SK-N-SH (cell line): ENCODE measurements at places on chromosomes 1 and 21.

DNA sequence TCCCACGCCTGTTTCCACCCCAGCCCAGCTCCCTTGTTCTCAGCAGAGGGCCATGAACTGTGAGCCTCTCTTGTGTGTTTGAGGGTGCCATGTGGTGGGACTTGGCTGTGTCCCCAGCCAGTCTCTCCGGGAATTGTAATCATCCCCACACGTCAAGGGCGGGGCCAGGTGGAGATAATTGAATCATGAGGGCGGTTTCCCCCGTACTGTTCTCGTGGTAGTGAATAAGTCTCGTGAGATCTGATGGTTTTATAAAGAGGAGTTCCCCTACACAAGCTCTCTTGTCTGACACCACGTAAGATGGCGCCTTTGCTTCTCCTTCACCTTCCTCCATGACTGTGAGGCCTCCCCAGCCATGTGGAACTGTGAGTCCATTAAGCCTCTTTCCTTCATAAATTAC, 57.2 kb upstream of the COL6A2 start:
- no peak for DNase-seq

GRCh38 chr21:33434770-33435360, 31.7 kb downstream of the IFNGR2 start:
- no peak for DNase-seq

DNA sequence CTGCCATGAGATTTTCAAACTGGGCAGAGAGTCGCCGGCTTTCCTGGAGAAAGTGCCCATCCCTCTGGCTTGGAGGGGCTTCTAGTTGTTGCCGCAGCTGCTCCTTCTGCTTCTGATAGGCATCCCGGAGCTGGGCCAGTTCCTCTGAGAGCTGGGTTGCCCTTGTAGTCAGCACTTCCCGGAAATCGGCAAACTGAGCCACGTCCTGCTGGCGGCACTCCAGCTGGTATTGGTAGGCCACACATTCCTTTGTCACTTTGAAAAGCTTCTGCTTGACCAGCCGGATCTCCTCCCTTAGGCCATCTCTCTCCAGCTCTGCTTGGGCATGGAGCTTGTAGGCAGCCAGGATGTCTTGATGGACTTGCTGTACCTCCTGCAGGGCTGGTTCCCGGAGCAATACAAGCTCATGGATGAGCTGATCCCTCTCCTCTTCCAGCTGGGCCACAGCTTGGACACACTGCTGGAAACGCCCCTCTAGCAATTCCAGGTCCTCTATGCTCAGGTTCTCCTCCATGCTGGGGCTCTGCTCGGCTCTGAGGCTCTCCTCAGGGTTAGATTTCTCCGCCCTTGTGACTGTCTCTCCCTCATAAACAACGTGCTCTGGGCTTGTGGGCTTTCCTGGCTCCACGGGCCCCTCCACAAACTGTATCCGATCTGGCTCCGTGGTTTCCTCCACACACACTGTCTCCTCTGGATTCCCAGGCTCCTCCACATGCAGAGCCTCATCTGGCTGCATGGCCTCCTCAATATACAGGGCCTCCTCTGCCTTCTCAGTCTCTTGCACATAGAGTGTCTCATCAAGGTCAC, 7.3 kb downstream of the SYNC start:
- DNase-seq, result no peak

- DNase-seq, result peak; percentile 14
Measured at GRCh38 chr1:169546087-169546995, 39.9 kb downstream of the F5 start.

GRCh38 chr1:55378582-55378981, 163.4 kb upstream of the USP24 start:
- no peak for DNase-seq

- no peak for DNase-seq
Measured at GRCh38 chr1:55618199-55618598, 403.0 kb upstream of the USP24 start.

GRCh38 chr1:202266061-202266765, 72.6 kb downstream of the LGR6 start:
- DNase-seq, result no peak

DNA sequence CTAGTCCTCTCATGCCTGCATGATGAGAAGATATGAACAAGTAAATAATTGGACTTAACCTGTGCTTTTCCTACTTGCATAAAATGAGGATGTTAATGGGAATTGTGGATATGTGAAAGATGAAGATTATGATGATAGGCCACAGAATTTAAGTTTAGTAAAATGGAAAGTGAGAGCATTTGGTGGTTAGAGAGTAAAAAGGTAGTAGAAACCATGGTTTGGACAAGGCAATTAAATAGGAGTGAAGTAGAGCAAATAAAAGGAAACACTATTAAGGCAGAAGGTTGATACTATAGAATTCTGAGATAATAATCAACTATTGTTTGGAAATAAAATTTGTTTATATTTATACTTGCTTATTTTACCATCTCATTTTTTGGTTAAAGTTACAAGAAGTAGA, 1162.5 kb downstream of the MRPL39 start:
- no peak for DNase-seq

- DNase-seq, result no peak
Measured at GRCh38 chr1:177912991-177913390, 56.9 kb downstream of the SEC16B start.

- no peak for DNase-seq
Measured at GRCh38 chr1:8409106-8409505, 91.2 kb downstream of the SLC45A1 start.

DNA sequence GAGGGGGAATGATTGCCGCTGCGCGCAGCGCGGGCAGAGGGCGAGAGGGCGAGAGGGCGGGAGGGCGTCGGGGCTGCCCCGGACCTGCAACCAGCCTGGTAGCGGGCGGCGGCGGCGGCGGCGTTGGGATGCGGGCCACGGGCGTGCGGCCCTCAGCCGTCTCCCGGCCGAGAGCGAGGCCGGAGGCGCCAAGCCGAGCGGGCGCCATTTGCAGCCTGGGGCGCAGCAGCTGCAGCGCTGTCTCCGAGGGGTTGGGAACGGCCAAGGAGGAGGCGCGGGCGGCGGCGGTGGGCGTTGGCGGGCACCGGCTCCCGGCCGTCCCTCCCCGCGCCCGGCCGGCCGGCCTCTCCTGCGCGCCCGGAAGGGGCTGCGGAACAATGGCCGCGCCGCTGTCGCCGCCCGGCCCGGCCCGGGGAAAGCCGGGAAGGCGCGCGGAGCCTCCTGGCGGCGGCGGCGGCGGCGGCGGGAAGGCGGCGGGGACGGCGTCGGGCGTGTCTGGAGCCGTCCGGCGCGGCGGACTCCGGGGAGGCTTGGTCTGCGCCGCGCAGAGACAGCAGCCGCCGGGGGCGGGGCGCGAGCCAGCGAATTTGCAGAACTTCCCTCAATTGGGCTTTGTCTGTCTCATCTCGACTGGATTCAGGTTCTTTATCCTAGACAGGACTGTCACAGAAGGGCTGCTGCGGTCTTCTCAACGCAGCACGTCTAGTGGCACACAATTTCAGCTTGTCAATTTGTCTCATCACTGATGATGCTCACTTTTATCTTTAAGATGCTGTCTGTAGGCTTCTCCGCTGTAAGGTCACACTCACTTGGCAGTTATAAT, 35.7 kb downstream of the ZBTB8B start:
- peak; percentile 90 for DNase-seq

DNA sequence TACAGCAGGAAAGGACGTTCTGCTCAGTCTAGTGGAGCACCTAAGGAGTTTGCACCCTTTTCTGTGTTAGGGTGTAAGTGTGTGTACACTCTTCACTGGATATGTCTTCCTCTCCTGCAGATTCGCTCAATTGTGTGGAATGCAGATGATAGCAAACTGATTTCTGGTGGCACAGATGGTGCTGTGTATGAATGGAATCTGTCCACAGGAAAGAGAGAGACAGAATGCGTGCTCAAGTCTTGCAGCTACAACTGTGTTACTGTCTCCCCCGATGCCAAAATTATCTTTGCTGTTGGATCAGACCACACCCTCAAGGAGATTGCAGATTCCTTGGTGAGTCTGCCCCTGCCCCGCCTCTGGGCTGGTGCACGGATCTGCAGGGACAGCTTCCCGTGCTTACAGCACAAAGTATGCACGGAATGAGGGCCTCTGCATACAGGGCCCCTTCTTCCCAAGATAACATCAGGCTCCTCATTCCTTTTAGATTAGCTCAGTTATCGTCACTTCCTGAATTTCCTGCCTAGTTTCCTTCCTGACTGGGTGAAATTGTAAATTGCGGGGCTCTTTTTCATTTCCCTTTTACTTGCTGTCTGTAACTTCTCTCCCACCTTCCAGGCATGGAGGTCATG, 34.6 kb downstream of the CFAP57 start:
- DNase-seq, result no peak

DNA sequence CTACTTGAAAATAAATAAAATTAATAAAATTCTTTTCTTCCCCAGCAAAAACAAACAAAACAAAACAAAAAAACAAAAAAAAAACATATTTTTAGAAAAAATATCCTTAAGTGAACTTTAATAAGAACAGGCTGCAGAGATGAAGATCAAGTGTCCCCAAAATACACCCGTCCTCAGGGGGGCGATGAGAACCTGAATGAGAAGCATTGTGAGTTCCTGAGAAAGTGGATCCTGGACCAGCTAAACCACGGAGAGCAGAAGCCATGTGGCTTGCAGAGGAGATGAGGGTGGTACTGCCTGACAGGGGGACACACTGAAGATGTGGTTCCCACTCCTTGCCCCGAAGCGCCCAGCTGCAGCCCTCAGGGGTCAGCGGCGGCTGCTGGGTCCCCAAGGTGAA, 89.3 kb downstream of the ITPKB start:
- DNase-seq, result no peak

GRCh38 chr1:196466166-196466565, 142.1 kb downstream of the KCNT2 start:
- no peak for DNase-seq

DNA sequence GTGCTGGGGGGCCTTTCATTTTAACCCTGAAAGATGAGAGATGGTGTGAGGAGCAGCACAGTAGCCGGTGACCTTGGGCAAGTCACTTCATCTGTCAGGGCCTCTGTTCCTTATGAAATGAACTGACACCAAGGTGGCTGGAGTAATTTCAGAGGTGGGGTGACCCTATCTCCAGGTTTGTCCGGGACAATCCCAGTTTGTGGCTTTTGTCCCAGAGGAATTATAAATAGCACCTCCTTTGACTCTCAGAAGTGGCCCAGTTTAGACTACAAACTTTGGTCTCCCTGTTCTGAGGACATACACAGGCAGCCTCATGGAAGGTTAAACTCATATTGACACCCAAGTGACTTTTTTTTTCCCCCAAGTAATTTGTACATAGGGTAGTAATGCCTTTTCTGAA, 14.6 kb downstream of the ACTN2 start:
- DNase-seq, result no peak

DNA sequence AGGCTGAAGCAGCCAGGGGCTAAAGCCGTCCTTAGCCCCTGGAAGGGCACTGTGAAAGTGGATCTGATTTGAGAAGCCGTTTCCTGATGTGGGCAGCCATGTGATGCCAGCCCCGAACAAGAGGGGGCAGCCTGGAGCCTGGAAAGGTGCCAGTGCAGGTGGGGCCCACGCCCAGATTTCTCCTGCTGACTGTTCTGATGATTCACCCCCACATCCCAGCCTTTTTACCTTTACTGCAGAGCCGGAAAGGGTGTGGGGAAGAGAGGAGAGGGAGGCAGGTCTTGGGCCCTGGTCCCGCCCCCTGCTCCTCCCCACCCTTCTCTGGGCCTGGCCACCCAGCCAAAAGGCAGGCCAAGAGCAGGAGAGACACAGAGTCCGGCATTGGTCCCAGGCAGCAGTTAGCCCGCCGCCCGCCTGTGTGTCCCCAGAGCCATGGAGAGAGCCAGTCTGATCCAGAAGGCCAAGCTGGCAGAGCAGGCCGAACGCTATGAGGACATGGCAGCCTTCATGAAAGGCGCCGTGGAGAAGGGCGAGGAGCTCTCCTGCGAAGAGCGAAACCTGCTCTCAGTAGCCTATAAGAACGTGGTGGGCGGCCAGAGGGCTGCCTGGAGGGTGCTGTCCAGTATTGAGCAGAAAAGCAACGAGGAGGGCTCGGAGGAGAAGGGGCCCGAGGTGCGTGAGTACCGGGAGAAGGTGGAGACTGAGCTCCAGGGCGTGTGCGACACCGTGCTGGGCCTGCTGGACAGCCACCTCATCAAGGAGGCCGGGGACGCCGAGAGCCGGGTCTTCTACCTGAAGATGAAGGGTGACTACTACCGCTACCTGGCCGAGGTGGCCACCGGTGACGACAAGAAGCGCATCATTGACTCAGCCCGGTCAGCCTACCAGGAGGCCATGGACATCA, at the start of gene SFN:
Gene SFN (plus strand): TSS at position 369 of the 904 bp plus-strand sequence. CDS start 64 bp downstream, at position 433.
- DNase-seq, result no peak

- no peak for DNase-seq
Measured at GRCh38 chr1:21653744-21654100, 15.4 kb downstream of the RAP1GAP start.

- DNase-seq, result no peak
Measured at GRCh38 chr1:100325415-100326324, 26.6 kb upstream of the CDC14A start.

DNA sequence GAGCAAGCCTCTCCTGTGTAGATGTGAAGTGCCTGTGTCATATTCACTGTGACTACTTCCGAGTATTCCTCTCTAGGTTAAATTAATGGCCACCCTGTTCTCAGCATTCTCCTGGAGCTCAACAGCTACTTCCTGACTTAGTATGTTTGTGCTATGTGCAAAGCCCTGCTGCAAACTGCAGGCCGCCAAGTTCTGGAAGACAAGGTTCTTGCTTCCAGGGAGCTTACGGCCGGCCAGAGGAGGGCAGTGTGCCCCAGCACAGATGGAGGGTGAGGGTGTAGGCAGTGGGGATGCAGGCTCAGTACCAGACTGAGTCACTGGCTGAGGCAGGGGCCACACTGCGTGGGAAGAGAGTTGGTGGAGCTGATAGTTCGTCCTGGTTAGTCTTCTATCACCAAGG, 43.2 kb downstream of the ELK4 start:
- DNase-seq, result no peak

DNA sequence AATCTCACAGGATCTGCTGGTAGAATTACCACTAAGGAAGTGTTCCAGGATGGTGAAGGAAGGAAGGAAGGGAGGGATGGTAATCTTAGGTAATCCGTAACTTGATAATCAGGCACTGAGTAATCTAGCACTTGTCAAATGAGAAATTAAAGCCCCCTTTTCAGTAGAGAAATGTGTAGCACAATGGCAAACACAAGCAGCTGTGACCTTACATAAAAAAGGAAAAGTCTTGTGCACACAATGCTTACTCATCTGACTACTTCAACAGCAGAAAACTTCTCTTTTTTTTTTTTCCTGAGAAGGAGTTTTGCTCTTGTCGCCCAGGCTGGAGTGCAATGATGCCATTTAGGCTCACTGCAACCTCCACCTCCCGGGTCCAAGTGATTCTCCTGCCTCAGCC, 6.1 kb downstream of the NUP210L start:
- no peak for DNase-seq

- DNase-seq, result no peak
Measured at GRCh38 chr1:28175955-28176485, 470 bp downstream of the PTAFR start.

DNA sequence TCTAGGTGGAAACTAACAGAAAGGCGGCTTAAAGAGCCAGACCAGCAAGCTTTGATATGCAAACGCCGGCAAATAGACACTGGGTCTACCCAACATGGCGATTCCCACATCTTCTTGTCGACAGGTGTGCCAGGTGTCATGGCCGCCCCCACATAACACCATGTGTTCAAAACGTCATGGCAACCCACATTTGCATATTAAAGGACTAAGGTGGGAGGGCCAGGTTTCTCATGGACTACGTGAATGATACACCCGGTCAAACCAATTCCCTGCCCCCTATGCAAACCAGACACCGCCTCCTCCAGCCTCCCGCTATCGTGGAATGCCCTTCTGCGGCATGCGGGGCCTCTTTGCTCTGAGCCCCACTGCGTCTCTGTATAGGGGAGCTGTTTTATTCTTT, 41.3 kb downstream of the ICOSLG start:
- DNase-seq, result peak; percentile 1
